Stimulated activated CD8-positive, alpha-beta memory T cell treated with anti-CD3 and anti-CD28 coated beads, Interleukin-4, amount 100 ng/mL, for 4 hours (primary cell): ENCODE measurements at places on chromosomes 3 and 15.
A peak's percentile ranks its signal among the peaks of the same experiment; 100 is the strongest.

DNA sequence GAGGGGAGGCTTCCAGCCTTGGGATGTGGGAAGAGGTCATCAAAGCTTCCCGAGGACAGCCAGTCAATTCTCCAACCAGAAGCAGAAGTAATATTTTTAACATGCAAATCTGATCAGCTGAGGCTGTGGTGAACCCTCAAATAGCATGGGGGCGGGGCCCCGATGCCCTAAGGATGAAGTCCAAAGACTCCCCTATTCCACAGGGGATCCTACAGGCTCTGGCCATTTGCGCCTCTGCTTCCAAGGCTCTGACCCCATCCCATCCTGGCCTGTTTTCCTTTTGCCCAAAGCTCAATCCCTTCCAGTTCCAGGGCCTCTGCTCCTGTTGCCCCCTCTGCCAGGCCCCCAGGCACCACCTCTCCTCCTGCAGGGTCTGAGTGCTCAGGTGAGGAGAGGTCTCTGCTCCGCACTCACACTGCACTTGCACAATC, 6.7 kb upstream of the CSK start:
- DNase-seq = no peak

DNA sequence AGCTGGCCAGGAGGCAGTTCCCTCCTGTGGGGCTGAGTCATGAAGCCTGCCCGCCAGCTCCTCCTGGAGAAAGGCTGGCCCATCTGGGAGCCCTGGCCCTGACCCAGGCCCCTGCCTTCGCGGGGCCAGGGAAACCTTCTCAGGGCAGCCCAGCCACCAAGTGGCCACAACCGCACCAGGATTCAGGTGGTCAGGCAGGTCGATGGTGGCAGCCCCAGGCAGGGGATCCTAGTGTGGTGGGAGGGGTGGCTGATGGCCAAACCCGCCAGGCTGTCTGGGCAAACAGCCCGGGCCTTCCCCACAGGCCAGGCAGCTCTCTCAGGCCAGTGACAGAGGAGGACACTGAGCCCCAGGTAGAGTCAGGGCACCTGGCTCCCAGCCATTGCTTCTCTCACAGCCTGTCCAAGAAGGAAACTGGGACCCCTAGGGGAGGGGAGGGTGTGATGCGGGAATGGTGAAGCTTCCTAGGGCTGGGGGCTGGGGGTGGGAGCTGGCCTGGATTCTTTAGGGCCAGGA, 1.2 kb downstream of the TWF2 start:
- DNase-seq = no peak

GRCh38 chr3:17514597-17514996, 227.8 kb downstream of the TBC1D5 start:
- no peak for DNase-seq

DNA sequence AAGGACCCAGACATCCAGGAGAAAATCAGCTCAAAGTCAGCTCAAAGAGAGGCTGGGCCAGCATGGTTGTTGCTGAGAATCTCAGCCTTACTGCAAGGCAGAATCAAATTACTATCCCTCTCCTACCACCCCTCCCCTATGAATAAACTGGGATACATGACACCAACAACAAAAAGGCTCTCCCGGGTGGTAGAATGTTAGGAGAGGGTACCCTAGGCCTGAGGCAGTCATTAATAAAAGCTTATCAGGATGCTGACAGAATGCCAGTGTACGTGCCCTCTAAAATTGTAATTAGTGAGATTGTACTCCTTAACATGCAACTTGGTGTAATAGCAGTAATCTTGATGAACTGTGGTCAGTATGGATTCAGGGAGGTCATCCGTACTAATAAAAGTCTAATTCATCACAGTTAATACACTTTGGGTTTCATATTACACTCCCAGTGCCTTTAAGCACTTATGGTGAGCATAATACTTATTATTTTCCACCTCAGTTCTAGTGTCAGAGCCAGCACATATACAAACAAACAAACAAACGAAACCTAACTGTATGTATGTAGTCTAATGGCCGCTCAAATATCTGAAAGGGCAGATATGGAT, 76.5 kb downstream of the B3GALNT1 start:
- DNase-seq = no peak

DNA sequence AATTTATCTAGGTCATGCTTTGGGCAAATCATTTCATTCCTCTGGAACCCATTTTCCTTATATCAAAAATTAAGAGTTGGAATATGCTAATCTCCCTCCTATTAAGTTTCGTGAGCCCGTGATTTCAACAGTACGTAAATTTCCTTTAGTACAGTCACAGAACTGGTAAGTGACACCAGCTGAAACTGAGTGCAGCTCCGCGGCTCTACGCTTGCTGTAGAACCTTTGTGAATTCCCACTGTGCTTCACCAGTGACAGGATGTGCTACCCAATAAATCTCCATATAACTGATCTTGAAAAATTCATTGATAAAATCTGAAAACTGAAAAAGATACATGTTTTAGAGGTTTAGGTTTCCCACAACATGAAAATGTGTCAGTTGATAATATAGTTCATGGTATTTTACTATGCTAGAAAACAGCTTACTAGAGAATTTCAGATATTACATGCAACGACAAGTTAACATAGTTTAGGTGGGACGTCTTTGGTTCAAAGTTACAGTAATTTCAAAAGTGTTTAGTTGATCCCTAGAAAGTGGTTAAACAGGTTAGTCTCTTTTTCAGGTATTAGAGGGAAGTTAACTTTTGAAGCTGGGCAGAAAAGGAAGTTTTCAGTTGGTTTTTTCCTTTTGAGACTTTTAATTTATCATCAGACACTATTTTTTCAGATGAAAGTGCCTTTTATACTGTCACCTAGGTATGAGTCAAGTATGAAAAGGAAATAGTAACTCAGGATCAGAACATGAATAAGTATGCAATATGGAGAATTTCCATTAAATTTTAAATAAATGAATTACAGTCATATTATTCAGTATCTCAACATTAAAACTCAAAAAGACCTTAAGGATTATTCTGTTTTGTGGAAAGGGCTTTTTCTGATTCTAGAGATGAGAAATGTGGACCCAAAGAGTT, 57.0 kb downstream of the PPARG start:
- DNase-seq = no peak

- no peak for DNase-seq
Measured at GRCh38 chr3:188058569-188059184, 95.3 kb upstream of the LPP start.

- DNase-seq = no peak
Measured at GRCh38 chr15:36709653-36710052, 130.2 kb downstream of the CDIN1 start.

DNA sequence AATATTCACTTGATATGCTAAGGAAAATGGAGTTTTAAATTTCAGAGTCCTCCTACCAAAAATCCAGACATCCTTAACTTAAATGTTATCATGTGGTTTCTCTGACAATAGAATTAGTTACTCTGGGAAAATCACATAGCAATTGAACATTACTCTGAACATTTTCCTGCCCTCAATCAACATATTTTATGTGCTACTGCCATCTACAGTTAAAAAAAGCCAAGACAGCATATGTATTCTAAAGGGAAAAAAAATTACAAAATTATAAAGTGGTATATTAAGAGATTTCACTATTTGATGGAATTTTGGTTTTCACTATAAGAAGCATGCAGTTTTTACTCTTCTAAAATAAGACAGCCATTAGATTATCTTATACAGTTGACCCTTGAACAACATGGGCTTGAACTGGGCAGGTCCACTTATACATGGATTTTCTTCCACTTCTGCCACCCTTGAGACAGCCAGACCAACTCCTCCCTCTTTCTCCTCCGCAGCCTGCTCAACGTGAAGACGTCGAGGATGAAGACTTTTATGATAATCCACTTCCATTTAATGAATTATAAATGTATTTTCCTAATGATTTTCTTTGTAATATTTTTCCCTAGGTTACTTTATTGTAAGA, 122.3 kb downstream of the ATP1B3 start:
- no peak for DNase-seq

GRCh38 chr3:4977001-4977852, 2.0 kb upstream of the BHLHE40 start:
- peak; percentile 19 for DNase-seq
